Activated naive CD8-positive, alpha-beta T cell treated with anti-CD3 and anti-CD28 coated beads for 36 hours (primary cell): ENCODE measurements at places on chromosomes 11 and 22. TPM values are rescaled to one million over a fixed set of nuclear protein-coding genes. Genes with fewer than 3 reads are reported as not detected.

DNA sequence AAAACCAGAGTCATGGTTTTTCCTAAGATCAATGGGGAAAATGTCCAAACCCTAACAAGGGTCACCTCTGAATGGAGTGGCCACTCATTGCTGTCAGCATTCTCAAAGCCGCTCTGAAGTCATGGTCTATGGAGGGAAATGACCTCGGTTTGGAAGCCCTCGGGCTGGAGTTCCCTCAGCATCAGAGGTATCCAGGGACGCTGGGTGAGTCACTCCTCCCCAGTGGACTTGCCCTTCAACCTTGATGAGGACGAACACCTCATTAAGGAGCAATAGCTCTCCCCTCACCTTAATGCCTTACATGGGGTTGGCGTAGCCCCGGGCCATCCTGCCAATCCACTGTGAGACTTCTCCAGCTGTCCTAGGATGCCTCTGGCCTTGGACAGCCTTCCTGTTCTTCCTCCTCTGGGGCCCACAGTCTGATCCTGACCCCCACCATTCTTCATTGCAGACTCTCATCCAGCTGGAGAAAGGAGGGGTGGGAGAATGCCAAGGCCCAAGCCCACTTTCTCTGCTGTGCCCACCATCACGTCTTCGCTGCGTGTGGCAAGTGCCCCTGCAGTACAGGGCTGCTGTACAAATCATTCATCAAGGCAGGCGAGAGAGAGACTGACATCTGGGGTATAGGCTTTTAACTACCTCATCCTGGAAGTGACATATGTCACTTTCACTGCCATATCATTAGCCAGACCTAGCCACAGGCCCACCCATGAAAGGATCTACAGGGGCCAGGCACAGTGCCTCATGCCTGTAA, 25.4 kb upstream of the MYH9 start:
- H3K4me3 ChIP-seq, result no peak overlapping the region
- no peak overlapping the region for H3K27ac ChIP-seq
- H3K36me3 ChIP-seq, result no peaks in the 10 kb centered on the region
- H3K27me3 ChIP-seq, result no peaks in the 10 kb centered on the region
- peaks cover 25% of the 10 kb centered on the region for H3K4me1 ChIP-seq

DNA sequence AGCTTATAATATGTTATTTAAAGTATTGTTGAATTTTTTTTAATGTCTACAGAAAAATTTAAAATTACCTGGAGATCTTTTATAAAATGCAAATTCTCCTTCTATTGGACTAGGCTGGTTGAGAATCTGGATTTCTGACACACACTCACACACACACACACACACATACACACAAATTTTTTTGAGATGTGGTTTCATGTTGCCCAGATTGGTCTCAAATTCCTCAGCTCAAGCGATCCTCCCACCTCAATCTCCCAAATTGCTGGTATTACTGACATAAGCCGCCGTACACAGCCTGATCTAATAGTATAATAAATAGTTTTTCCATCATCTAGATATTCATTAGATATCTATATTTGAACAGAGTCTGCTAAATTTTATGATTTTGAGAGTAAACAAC, 4.5 kb upstream of the RFPL1 start:
- H3K36me3 ChIP-seq, result no peaks in the 10 kb centered on the region
- no peaks in the 10 kb centered on the region for H3K4me1 ChIP-seq
- no peak overlapping the region for H3K4me3 ChIP-seq

MS4A8 gene
- not detected for total RNA-seq

ANKK1 gene
- total RNA-seq, result 0.14 TPM

RAB3IL1 gene
- not detected for total RNA-seq

GRCh38 chr11:30159546-30159945, 71.3 kb upstream of the FSHB start:
- no peaks in the 10 kb centered on the region for H3K36me3 ChIP-seq
- no peak overlapping the region for H3K4me3 ChIP-seq
- no peak overlapping the region for H3K27ac ChIP-seq
- no peaks in the 10 kb centered on the region for H3K4me1 ChIP-seq
- peaks cover 16% of the 10 kb centered on the region for H3K27me3 ChIP-seq

- H3K4me3 ChIP-seq, result no peak overlapping the region
- peaks cover 9% of the 10 kb centered on the region for H3K27me3 ChIP-seq
- H3K27ac ChIP-seq, result no peak overlapping the region
- H3K36me3 ChIP-seq, result peaks cover 1% of the 10 kb centered on the region
Observed at GRCh38 chr11:105296386-105296785, 156.8 kb upstream of the CARD18 start.

DNA sequence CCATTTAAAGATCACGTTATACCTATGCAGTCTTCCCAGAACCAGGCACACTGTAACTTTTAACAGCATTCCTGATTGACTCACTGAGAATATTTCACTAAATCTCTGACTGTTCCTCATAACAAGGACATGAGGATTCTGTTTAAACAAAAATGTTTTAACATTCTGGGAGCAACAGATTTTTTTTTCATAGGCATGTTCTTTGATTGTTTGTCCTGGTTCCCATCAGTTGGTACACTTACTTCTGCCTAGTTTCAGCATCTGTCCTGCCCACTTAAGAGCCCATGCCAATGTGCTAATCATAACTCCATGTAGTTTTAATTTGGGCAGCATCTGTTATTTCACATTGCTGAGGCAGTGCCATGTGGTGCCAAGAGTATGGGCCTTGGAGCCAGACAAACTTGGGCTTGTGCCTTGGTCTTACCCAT, 138.5 kb upstream of the CTSC start:
- no peaks in the 10 kb centered on the region for H3K27me3 ChIP-seq
- DNase-seq, result no peak
- H3K36me3 ChIP-seq, result no peaks in the 10 kb centered on the region
- H3K27ac ChIP-seq, result no peak overlapping the region

- peak overlapping the region; percentile 16 for H3K27ac ChIP-seq
- no peaks in the 10 kb centered on the region for H3K4me1 ChIP-seq
- no peaks in the 10 kb centered on the region for H3K36me3 ChIP-seq
- H3K4me3 ChIP-seq, result no peak overlapping the region
- DNase-seq, result no peak
- no peaks in the 10 kb centered on the region for H3K27me3 ChIP-seq
Observed at GRCh38 chr22:39197578-39197977, 45.1 kb upstream of the CBX7 start.

DNA sequence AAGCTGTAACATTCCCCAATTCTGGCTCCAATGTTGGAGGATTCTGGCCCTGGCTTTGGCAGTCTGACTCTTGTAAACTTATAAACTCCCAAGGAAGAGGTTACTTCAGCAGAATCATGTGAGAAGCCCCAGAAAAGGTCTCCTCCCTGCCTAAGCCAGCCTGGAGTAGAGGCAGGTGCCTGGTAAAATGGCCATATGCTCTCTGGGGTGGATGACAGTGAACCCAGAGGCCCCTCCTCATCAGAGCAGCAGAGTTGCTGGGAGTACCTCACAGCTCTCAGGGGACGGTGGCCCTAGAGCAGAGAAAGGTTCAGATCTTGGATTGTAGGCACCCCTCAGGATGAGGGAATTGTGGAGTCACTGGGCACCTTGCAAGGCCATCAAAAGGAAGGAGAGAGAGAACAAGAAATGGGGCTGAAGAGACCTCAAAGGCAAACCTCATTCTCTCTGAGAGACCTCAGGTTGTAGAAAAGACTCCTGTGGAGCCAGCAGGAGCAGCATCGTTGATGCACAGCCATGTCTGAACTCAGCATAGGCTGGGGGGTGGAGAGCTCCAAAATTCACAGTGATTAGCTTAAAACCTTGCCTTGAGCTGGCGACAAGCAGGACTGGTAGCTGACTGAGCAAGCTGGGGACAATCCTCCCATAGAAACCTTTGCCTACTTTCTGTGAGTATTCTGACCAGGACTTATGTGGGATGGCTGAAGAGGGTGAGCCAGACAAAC, 4.9 kb upstream of the P2RY6 start:
- no peak for DNase-seq
- no peaks in the 10 kb centered on the region for H3K36me3 ChIP-seq
- H3K27ac ChIP-seq, result no peak overlapping the region

GRCh38 chr22:24937114-24937513, 9.4 kb downstream of the LHFPL7 start:
- H3K36me3 ChIP-seq, result no peaks in the 10 kb centered on the region
- no peak overlapping the region for H3K27ac ChIP-seq
- peaks cover 5% of the 10 kb centered on the region for H3K27me3 ChIP-seq
- DNase-seq, result no peak

TNNT3 gene
- 0.54 TPM for total RNA-seq

DNA sequence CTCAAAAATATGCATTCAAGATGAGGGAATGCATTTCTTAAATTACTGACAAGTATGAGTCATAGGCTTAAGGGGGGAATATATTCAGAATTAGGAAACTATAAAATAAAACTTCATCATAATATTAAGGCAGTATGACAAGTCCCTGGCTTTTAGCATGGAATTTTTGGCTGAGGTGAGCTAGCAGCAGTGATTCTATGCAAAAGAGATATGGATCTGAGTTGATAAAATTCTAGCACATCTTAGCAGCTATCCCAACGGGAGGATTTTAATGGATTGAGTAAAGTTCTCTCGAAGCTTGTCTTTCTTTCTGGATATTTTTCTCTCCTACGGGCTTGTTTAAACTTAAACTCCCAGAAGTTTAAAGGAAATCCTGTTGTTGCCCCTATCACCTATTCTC, 1.2 kb downstream of the OR51Q1 start:
- H3K4me1 ChIP-seq, result no peaks in the 10 kb centered on the region
- DNase-seq, result no peak
- no peaks in the 10 kb centered on the region for H3K36me3 ChIP-seq
- H3K27me3 ChIP-seq, result peaks cover 14% of the 10 kb centered on the region

KCNK4 gene
- total RNA-seq, result not detected

CSNK2A3 gene
- total RNA-seq, result 2.5 TPM

- H3K27me3 ChIP-seq, result no peaks in the 10 kb centered on the region
- no peaks in the 10 kb centered on the region for H3K4me1 ChIP-seq
- no peaks in the 10 kb centered on the region for H3K36me3 ChIP-seq
- H3K4me3 ChIP-seq, result no peak overlapping the region
Observed at GRCh38 chr11:2671748-2672147, 28.0 kb downstream of the KCNQ1OT1 start.

DNA sequence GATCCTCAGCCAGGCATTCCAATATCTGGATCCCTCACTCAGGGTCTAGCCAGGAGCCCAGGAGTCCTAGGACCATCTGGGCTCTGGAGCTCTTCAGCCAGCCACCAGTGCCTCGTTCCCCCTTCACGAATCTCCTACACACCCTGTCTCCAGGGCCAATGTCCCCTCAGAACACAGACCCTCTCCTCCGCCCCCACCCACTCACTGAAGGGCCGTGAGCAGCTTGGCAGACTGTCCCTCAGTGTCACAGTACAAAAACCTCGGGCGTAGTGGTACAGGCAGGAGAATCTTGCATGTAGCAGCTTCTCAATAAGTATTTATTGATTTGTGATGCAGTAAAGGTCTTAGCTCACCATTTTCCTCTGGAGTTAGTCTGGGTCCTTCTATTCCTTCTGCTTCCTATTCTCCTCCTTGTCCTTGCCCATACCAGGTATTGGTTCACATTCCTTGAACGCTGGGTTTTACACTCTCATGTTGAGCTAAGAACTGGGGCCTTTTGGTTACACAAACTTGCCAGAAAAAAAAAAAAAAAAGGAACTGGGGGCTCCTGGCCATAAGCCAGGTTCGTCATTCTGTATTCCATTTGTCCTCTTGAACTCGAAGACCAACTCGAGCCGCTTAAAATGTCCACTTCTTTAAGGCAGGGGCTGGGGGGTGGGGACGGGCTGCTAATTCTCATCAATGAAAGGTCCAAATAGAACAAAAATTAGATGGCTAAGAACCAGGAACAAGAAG, 2.3 kb downstream of the CXCR5 start:
- no peaks in the 10 kb centered on the region for H3K36me3 ChIP-seq
- no peaks in the 10 kb centered on the region for H3K27me3 ChIP-seq
- no peak overlapping the region for H3K27ac ChIP-seq
- no peak for DNase-seq
- peaks cover 59% of the 10 kb centered on the region for H3K4me1 ChIP-seq

DNA sequence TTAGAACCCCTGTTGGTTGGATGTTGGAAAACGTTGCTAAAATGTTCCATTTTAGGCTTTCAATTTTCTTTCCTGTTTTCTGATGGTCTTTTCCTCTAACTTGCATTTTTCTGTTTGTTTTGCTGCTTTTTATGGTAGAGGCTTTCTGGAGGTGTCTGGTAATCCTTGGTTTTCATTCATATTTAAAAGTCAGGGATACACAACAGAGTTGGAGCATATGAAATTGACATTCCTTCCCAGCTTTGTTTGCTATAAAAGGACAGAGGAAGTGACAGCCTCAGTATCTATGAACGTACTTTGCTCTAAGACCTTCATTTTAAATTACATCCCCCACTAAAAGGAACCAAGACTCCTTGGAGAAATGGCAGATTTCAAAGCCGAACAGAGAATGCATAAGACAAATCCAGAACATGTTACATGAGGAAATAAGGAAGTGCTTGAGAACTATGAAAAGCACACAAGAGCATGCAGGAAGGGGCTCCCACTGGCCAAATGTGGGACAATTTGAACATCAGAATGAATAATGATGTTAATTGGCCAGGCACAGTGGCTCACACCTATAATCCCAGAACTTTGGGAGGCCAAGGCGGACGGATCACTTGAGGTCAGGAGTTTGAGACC, 56.7 kb downstream of the PPP6R3 start:
- H3K27me3 ChIP-seq, result no peaks in the 10 kb centered on the region
- peak overlapping the region; percentile 59 for H3K27ac ChIP-seq
- H3K4me3 ChIP-seq, result no peak overlapping the region
- H3K36me3 ChIP-seq, result peaks cover 55% of the 10 kb centered on the region
- H3K4me1 ChIP-seq, result peaks cover 50% of the 10 kb centered on the region

- H3K27ac ChIP-seq, result no peak overlapping the region
- no peak for DNase-seq
- no peaks in the 10 kb centered on the region for H3K27me3 ChIP-seq
Observed at GRCh38 chr22:30226192-30226832, 20.2 kb downstream of the LIF start.

DNA sequence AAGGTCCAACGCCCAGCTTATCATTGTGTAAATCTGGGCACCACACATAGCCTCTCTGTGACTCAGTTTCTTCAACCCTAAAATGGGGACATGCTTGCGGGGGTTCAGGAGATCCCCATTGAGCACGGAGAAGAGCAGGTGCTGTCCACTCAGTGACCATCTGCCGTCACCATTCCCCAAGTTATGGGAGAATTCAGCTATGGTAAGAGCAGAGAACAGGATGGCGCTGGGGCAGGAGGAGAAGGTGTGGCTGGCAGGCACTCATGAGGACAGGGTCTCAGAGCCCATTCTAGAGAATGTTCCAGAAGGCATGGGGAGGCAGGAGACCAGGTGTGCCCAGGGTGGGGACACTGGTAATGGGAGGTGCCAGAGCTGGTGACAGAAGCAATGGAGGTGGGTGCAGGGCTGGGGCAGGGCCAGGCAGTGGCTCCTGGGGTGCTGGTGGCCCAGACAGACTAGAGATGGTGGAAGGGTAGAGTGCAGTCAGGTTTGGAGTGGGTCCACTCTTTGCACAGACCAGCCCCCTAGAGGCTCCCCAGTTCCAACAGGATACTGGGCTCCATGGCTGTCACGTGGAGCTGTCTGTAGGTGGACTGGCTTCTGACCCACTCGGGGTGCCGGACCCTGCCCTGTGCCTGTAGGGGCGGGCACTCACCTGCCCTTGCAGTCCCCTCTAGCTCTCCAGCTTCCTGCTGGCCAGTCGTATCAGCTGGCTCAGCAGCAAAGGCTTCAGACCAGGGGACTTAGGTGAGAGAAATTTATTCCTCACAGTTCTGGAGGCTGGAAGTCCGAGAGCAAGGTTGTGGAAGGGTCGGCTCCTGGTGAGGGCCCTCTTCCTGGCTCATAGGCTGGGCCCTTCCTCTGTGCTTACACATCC, 84.7 kb downstream of the CDKN1C start:
- DNase-seq, result no peak
- no peaks in the 10 kb centered on the region for H3K36me3 ChIP-seq
- H3K27ac ChIP-seq, result no peak overlapping the region

- H3K27me3 ChIP-seq, result no peaks in the 10 kb centered on the region
- H3K4me3 ChIP-seq, result no peak overlapping the region
- no peak overlapping the region for H3K27ac ChIP-seq
- no peaks in the 10 kb centered on the region for H3K36me3 ChIP-seq
Observed at GRCh38 chr22:40995821-40996220, 44.6 kb downstream of the RBX1 start.

GRCh38 chr11:86934926-86935579, 20.1 kb downstream of the FZD4 start:
- peaks cover 4% of the 10 kb centered on the region for H3K4me1 ChIP-seq
- no peak for DNase-seq
